Natural killer cell (primary cell): ENCODE measurements at places on chromosomes 3 and 15. TPM values are rescaled to one million over a fixed set of nuclear protein-coding genes. Genes with fewer than 3 reads are reported as not detected.

- H3K27me3 ChIP-seq: no peaks in the 10 kb centered on the region
- H3K27ac ChIP-seq: peak overlapping the region; percentile 85
- H3K4me1 ChIP-seq: peaks cover 21% of the 10 kb centered on the region
- peak overlapping the region; percentile 65 for H3K4me3 ChIP-seq
These were observed 702 bp upstream of the GPX1 start for GRCh38 chr3:49358884-49359225.

GRCh38 chr15:44370830-44371229 is 56.6 kb upstream of the CTDSPL2 start:
- no peak overlapping the region for H3K4me3 ChIP-seq
- H3K27me3 ChIP-seq: no peaks in the 10 kb centered on the region
- no peak overlapping the region for H3K27ac ChIP-seq
- DNase-seq: no peak
- no peaks in the 10 kb centered on the region for H3K4me1 ChIP-seq

DNA sequence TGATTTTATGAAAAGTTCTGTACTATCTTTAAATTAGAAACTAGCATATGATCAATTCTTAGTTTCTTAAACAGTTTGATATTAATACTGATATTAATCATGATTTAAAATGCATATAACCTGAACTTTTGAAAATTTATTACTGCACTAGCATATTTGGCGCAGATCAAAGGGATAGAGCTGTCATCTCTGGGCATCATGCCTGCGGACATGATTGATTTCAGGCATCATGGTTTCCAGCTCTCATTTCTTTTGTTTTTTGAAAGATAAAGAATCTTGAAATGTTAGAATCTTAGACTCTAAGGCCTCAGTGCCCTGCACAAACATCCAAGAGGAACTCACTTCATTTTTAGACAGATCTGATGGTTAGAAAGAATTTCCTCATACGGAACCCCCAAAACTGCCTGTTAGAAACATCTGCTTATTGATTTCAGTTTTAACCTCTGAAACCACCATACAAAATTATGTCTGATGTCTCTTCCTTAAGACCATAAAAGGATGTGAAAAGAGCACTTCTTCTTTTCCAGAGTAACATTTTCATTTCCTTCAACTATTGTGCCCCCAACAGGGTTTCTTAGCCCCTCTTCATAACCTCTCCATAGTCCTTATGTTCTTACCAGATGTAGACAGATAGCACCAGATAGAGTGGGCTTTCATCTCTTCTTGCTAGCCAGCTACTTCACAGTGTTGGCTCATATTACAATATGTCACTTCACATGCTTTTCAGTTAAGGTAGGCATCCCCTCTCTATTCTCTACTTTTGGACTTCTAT is 110.8 kb downstream of the BBX start:
- DNase-seq: no peak
- no peaks in the 10 kb centered on the region for H3K36me3 ChIP-seq
- no peaks in the 10 kb centered on the region for H3K27me3 ChIP-seq
- H3K4me1 ChIP-seq: no peaks in the 10 kb centered on the region

DNA sequence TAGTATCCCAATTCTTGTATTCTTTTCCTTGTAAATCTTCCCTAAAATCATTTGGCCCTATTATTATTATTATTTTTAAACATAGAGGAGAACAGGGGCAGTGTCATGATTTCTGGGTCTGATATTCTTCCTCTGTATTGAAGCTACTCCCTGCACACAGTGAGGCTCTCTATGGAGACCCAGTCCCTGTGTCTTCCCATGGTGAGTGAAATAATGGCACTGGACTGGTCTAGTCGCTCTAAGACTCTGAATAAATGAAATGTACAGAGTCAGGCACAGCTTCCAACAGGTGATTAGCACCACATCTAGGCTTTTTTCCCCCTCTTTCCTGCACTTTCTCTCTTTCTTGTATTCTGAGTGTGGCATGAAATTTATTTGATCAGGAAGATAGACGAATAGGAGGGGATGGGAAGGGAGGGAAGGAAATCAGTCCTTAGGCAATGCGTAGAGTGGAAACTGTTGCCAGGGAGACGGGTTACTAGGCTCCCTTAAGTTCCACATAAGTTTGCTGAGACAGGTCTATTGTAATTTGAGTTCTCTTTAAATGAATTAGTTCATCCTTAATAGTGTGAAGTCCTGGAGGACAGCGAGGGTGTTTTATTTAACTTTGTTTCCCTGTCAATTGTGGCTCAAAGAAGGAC is 49.0 kb upstream of the NDN start:
- DNase-seq: no peak
- no peak overlapping the region for H3K4me3 ChIP-seq
- no peaks in the 10 kb centered on the region for H3K36me3 ChIP-seq
- no peaks in the 10 kb centered on the region for H3K27me3 ChIP-seq

- no peaks in the 10 kb centered on the region for H3K36me3 ChIP-seq
- H3K4me1 ChIP-seq: no peaks in the 10 kb centered on the region
- no peak overlapping the region for H3K4me3 ChIP-seq
- peaks cover 8% of the 10 kb centered on the region for H3K27me3 ChIP-seq
These were observed 193.5 kb downstream of the ANXA2 start for GRCh38 chr15:60204131-60204885.

DNA sequence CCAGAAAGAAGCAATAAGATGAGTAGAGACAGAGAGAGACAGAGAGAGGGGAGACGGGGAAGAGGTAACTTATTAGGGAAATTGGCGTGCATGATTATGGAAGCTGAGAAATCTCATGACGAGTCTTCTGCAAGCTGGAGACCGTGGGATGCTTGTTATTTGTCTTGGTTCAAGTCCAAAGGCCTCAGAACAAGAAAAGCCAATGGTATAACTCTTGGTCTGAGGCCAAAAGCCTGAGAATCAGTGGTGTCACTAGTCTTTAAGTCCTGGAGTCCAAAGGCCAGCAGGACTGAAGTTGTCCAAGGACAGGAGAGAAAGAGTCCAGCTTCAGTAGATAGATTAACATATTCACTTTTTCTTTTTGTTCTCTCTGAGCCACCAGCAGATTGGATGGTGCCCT is 613.6 kb downstream of the CADM2 start:
- no peaks in the 10 kb centered on the region for H3K27me3 ChIP-seq
- H3K4me1 ChIP-seq: no peaks in the 10 kb centered on the region
- no peak overlapping the region for H3K27ac ChIP-seq
- H3K4me3 ChIP-seq: no peak overlapping the region
- no peaks in the 10 kb centered on the region for H3K36me3 ChIP-seq

GRCh38 chr3:134252766-134253165 is 2.1 kb upstream of the RYK start:
- H3K27me3 ChIP-seq: no peaks in the 10 kb centered on the region
- DNase-seq: no peak
- no peak overlapping the region for H3K4me3 ChIP-seq
- H3K27ac ChIP-seq: no peak overlapping the region

DNA sequence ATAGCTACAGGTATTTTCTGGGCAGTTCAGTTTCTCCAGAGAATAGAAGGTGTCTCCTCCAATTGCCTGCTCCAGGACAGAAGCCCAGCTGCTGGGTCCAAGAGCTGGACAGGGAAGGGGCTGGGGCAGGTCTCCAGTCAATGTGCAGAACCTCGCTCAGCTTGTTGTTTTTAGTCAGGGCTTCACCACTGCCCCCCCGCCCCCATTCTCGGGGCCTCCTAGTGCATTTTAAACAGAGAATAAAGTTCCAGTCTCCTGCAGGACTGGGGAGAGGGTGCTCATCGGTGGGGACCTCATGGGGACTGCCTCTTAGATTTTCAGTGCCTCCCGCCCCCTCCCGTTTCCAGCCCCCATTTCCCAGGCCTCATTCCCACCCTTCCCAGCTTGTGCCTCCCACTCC is 216.6 kb downstream of the XXYLT1 start:
- no peaks in the 10 kb centered on the region for H3K27me3 ChIP-seq
- no peak overlapping the region for H3K4me3 ChIP-seq
- H3K4me1 ChIP-seq: no peaks in the 10 kb centered on the region

GRCh38 chr15:94286583-94286982 is 55.2 kb downstream of the MCTP2 start:
- H3K27me3 ChIP-seq: no peaks in the 10 kb centered on the region
- no peak overlapping the region for H3K4me3 ChIP-seq
- DNase-seq: no peak

DNA sequence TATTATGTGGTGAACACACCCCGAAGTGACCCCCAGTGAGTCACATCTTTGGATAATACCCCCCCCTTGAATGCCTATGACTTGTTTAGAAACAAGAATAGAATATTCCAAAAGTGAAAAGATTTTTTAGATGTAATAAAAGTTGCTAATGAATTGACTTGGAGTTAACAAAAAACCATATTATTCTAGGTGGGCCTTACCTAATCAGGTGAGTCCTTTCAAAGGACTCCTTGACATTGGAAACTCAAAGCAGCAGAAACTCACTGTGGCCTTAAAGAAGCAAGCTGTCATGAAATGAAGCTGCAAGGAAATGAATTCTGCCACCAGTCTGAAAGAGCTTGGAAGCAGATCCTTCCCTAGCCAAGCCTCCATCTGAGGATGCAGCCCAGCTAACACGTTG is 10.9 kb upstream of the ISL2 start:
- no peak for DNase-seq
- H3K27ac ChIP-seq: no peak overlapping the region
- no peaks in the 10 kb centered on the region for H3K36me3 ChIP-seq
- peaks cover 12% of the 10 kb centered on the region for H3K27me3 ChIP-seq
- no peaks in the 10 kb centered on the region for H3K4me1 ChIP-seq

DNA sequence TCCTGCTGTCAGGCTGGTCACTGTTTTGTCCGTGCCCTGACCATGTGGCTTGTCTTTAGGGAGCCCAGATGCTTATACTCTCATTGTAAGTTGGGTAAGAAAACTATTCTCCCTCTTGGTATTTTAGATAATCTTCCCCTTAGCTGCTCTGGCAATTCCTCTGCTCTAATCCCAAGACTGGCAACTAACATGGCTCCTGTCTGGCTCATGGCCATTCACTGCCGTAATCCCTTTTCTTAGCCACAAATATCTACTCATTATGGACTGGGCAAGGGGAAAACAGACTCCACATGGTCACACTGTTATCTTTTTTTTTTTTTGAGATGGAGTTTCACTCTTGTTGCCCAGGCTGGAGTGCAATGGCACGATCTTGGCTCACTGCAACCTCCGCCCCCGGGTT is 38.8 kb downstream of the TYRO3 start:
- DNase-seq: no peak
- no peak overlapping the region for H3K27ac ChIP-seq
- H3K4me3 ChIP-seq: no peak overlapping the region

GRCh38 chr3:169676925-169677537 is 13.5 kb upstream of the MECOM start:
- H3K36me3 ChIP-seq: no peaks in the 10 kb centered on the region
- no peak for DNase-seq
- no peak overlapping the region for H3K27ac ChIP-seq
- H3K4me1 ChIP-seq: no peaks in the 10 kb centered on the region
- H3K4me3 ChIP-seq: no peak overlapping the region

DNA sequence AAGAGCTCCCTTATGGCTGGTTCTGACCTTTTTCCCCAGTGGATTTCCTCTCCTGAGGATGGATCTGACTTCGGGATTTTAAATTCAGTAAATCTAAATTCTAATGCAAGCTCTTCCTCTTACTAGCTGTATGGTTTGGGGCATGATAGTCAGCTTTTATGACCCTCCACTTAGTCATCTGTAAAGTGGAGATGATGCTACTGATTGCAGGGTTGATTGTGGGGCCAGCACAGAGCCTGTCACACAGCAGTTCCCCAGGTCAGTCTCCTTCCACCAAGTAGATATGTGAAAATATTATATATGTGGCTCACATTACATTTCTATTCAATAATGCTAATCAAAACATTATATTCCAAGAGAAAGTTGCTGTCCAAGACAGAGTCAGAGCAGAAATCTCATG is 141.3 kb upstream of the UBE2E1 start:
- DNase-seq: no peak
- no peaks in the 10 kb centered on the region for H3K36me3 ChIP-seq
- no peak overlapping the region for H3K4me3 ChIP-seq
- no peak overlapping the region for H3K27ac ChIP-seq
- no peaks in the 10 kb centered on the region for H3K27me3 ChIP-seq
- H3K4me1 ChIP-seq: peaks cover 3% of the 10 kb centered on the region

DNA sequence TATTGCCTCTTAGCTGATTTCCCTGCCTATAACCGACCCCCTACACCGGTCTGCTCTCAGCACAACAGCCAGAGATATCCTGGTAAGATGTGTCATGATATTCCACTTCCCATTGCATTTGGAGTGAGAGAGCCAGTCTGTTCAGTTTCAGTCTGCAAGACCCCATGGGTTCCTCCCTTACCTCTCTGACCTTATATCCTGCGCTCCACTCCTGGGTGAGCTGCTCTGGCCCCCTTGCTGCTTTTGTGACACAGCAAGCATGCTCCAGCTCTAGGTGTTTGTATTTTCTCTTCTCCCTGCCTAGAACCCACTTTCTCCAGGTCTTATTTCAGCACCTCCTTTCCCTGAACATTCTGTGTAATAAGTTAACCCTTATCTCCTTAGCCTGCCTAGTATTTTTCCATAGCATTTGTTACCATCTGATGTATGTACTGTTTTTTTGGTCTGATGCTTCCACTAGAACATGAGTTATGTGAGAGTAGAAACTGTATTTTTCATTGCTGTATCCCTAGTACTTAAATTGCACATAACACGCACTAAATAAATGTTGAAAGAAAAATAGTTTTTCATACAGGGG is 44.2 kb downstream of the CMTM8 start:
- H3K4me3 ChIP-seq: no peak overlapping the region
- peaks cover 8% of the 10 kb centered on the region for H3K4me1 ChIP-seq
- H3K27ac ChIP-seq: no peak overlapping the region
- no peaks in the 10 kb centered on the region for H3K36me3 ChIP-seq

- H3K36me3 ChIP-seq: no peaks in the 10 kb centered on the region
- DNase-seq: no peak
- H3K27ac ChIP-seq: no peak overlapping the region
- H3K4me1 ChIP-seq: no peaks in the 10 kb centered on the region
These were observed 177.3 kb downstream of the KLF13 start for GRCh38 chr15:31503758-31504461.

DNA sequence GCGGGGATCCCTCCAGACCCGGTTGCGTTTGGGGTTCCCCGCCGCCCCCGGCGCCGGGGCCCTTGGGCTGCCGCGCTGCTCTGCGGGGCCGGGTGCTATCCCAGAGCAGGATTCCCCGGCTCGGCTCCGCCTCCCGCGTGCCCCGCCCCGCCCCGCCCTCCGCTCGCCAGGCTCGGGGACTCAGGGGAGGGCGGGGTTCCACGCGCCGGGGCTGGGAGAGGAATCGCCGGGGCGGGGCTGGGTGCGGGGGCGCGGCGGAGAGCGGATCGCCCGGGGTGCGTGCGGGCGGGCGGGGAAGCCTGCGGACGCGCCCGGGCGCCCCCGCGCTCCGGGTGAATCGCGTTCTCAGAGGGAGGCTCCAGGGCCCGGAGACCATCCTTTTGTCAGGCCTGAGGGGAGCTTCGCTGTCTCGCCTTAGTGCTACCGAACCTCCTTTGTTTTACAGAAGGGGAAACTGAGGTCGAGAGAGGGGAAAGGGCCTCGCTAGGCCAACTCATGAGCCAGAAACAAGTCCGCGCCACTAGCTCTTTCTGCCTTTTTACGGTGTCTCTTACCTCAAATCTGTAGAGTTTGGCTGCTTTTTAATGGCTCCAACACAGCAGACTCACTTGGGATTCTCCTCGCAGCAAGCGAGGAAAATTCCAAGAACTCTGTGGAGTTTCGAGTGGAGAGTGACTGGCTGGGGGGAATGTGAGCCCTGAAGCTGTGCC is at the start of gene TMEM158:
Gene TMEM158 (minus strand): TSS at position 82 of the 710 bp plus-strand sequence. CDS start 260 bp downstream, outside the sequence.
- peaks cover 12% of the 10 kb centered on the region for H3K4me1 ChIP-seq
- H3K4me3 ChIP-seq: no peak within 1 kb of the TSS
- H3K36me3 ChIP-seq: no peaks in the 10 kb centered on the region

Gene TIMP4
- not detected for total RNA-seq

Gene SLC9A9
- total RNA-seq: 24.0 TPM

Gene STAB1
- 5.9 TPM for total RNA-seq

Gene GCNT3
- not detected for total RNA-seq

Gene SPTSSB
- total RNA-seq: 7.3 TPM

Gene DUOXA1
- total RNA-seq: not detected

Gene CHRFAM7A
- 11.7 TPM for total RNA-seq

Gene ZNF80
- 2.1 TPM for total RNA-seq

Gene TRPM1
- not detected for total RNA-seq

Gene GOLGA8T
- total RNA-seq: 2.6 TPM

Gene EPHA3
- not detected for total RNA-seq

Gene LRRIQ4
- total RNA-seq: not detected
